ENCODE measurements at places on chromosomes 5 and 9. TPM values are rescaled to one million over a fixed set of nuclear protein-coding genes. Genes with fewer than 3 reads are reported as not detected.

- DNase-seq = no peak
Measured at GRCh38 chr5:121053055-121053985, 589.2 kb downstream of the PRR16 start.

PCDHGA12 gene
- 4.8 TPM for total RNA-seq

GRCh38 chr5:139678751-139679750 is 30.9 kb downstream of the CXXC5 start:
- DNase-seq = no peak

GRCh38 chr5:139181322-139181730 is 16.8 kb downstream of the SIL1 start:
- DNase-seq = no peak

DNA sequence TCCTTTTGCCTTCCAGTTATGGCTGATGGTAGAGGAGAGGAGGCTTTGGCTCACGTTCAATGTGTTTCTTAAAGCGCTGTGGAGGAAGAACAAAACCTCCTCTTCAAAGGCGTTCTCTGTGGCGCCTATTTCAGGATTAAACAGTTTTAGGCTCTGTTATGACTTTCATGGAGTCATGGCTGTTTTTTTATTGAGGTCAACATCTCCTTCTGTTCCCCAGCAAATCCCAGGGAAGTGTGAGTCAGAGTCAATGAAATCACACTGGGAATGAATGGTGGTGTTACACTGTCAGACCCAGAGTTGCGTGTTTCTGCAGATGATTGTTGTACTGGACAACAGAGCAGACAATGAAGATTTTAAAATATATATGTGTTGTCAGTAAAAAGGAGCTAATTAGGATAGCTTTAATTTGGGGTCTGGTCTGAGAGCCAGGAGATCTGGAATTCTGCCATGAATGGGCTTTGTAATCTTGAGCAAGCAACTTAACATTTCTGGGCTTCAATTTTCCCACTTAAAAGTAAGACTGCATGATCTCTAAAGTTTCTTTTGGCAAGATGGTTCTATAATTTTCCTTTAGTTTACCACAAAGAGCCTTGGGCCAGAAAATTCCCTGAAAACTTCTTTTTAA is 240.7 kb downstream of the CSNK1G3 start:
- no peak for DNase-seq

TRIM7 gene
- total RNA-seq = 6.4 TPM

DNA sequence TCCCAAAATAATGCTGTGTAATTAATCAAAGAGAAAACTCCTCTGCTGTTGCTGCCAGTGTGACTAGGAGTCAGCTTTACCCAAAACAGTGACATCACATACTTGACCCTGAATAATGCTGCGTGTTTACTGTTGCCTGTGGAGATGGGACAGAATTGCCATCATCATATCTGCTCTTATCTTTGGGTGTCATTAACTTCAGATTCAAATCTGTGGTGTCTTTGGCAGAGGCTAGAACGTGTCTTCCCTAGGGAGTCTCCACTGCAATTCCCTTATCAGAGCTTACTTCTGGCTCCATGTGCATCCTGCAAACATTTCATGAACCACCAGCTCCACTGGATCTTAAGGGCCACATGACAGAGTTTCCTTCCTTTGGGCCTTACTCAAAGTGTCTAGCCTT is 88.9 kb upstream of the MRPS30 start:
- DNase-seq = no peak

DNA sequence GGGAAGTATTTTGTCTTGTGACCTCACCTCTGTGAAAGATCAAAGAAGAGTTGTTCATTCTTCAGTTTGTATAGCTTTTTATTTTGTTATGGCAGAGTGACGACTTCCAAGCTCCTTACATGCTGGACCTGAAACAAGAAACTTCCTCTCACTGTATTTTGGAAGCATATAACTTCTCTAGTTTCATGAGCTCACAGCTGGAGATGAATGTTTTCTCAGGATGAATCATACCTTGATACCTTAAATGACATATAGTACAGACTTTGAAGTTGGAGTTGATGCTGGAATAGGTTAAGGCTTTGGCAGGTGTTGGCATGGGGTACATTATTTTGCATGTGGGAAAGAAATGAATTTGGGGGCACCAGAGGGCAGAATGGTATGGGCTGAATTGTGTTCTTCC is 112.5 kb downstream of the SLC25A46 start:
- DNase-seq = no peak

DNA sequence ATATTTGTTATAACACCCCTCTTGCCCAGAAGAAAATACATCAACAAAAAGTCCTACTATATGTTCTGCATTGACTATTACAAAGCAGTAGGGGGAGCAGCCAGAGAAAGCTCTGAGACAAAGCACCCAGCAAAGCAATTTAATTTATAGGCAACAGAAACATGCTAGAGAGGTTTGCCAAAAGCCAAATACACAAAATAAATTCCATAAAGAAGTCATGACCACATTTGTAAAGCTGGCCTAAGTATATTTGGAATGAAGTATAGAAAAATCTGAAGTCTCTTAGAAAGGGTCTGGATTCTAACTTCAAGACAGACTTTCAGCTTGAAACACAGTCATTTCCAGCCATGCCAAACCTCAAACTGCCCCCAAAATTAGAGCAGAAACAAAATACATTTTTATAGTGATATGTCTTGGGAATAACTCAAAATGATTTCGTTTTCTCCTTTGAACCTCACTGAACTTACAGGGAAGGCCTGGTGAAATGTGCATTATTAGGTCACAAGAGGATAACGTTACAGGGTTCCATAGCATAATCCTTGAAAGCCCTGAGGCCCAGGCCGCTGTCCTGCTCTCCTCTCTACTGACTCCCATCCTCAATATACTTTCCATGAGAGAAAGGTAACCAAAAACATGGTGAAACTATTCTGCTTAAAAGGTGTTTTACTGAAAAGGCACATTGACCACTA is 451.8 kb downstream of the RAB3C start:
- DNase-seq = no peak

- DNase-seq = no peak
Measured at GRCh38 chr9:135076143-135076875, 11.2 kb upstream of the OLFM1 start.

DNA sequence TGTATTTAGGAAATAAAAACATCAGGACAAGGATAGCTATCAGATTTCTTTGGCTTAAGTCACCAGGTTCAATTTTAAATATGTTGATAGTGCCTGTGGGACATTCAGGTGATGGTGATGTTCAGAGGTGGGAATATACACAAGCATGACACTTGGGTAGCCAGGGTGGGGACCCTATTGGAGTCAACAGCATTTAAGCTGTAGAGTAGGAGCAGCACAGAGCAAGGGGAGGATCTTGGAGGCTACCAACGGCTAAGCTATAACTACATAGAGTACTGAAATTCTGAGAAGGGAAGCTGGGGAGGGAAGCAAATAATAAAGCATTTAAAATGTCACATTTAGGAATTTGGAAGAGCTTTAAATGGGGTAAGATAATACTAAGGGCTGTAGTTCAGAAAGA is 177.7 kb downstream of the CPLANE1 start:
- DNase-seq = no peak

GRCh38 chr5:55205001-55205400 is 22.1 kb downstream of the MCIDAS start:
- no peak for DNase-seq

TAF1L gene
- total RNA-seq = not detected

GRCh38 chr5:58113172-58113571 is 346.7 kb downstream of the PLK2 start:
- no peak for DNase-seq

DNA sequence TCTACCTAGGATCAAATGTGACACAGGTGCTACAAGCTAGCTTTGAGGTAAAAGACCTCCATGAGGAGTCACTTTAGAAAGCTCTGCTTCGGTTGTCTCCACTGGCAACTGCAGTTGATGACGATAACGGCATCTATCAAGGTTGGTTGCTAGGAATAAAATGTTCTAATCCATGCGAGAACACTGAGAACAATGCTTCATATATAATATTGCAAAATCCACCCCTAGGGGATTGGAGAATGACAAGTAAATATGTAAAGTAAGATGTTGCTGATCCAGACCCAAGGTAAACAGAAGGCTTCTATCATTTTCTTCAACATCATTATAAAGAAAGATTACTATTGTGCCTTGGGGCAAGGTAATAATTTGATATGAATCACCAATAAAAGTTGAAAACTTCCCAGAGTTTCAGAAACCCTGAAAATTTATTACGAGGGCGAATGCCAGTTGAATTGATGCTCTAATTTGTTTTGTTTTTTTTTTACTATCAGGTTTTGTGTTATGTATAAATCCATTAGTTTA is 1003.4 kb downstream of the CDH18 start:
- DNase-seq = no peak

MYMK gene
- total RNA-seq = not detected

GARIN3 gene
- total RNA-seq = not detected

DMGDH gene
- total RNA-seq = 2.4 TPM

DNA sequence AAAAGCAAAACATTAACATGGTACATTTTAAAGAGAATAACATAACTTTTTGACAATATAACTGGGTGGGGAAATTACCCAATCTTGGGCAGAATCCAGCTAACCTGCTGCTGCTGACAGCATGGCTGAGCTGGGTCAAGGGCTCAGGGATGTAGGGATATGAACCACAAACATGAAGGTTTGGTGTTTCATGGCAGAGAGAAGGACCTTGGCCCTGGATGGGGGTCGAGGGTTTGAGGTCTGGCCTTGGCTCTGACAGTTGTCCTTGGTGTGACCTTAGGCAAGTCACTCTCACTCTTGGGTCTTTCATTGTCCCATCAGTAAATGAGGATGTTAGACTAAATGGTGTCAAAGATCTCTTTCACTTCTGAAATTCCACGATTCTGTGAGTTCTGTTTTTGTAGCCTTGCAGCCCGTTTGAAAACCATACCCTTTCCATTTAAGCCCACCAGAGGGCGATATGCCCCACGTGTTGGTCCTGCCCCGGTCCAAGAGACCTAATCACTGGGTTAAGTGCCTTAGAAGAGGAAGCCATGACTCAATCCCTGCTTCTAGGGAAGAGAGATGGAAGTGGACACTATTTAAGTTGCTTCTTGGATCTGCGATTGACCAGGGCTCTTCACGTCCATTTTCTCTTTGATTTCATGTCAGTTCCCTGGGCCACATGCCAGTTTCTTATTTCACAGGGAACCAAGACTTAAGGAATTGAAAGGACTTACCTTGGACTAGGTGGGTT is 56.8 kb upstream of the TEX48 start:
- DNase-seq = peak; percentile 56

DNA sequence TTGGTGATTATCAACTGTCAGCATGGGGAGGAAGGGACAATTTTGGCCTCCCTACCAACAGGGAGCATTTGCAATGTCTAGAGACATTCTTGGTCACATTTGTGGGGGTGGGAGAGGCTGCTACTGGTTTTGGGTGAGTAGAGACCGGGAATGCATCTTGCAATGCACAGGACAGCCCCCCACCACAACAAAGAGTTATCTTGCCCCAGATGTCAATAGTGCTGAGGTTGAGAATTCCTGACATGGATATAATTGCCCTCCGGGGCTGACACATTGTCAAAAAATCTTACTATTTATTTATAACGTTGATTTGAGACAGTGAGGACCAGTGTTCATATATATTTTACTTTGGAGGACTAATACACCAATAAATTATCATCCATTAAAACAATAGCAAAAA is 316.1 kb downstream of the PSAT1 start:
- no peak for DNase-seq

KCNV2 gene
- not detected for total RNA-seq

DNA sequence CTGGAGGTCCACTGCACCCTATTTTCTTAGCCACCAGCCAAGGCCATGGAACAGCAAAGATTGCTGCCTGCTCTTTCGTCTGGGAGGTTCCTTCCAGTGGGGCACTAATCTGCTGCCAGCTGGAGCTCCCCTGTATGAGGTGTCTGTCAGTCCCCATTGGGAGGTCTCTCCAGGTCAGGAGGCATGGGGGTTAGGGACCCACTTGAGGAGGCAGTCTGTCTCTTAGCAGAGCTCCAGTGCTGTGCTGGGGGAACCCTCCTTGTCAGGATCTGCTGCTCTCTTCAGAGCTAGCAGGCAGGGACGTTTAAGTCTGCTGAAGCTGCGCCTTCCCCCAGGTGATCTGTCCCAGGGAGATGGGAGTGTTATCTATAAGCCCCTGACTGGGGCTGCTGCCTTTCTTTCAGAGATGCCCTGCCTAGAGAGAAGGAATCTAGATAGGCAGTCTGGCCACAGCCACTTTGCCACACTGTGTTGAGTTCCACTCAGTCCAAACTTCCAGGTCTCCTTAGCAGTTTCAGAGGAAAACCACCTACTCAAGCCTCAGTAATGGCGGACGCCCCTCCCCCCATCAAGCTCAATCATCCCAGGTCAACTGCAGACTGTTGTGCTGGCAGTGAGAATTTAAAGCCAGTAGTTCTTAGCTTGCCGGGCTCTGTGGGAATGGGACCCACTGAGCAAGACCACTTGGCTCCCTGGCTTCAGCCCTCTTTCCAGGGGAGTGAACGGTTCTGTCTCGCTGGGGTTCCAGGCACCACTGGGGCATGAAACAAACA is 317.7 kb downstream of the LRRC70 start:
- no peak for DNase-seq

- no peak for DNase-seq
Measured at GRCh38 chr5:113047234-113047633, 70.6 kb downstream of the DCP2 start.

- DNase-seq = no peak
Measured at GRCh38 chr5:94682814-94683520, 64.5 kb downstream of the SLF1 start.

DNA sequence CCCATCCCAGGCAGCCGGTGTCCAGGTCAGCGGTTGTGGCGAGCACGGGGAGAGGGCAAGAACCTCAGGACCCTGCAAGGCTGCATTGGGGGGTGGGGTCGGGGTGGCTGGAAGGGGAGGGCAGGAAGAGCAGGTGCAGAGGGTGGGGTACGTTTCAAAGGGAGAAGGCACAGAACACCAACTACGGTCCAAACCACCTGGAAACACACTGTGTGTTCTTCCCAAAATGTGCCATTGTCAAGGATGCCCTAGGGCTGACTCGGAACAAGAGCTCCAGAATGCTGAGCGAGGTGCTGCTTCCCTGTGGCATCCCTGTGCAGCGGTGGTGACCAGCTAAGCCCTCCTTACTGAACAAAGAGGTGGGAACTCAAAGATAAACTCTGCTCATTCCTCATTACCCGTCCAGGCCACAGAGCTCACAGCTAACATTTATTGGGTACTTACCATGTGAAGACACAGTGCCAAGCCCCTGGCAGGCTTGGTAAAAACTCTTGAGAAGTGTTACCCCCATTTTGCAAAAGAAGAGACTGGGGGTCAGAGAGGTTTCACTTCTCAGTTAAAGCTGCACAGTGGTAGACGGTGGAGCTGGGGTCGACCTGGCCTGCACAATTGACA is 153.8 kb downstream of the COL23A1 start:
- DNase-seq = no peak

PCDHA2 gene
- total RNA-seq = not detected

All from left ventricle myocardium inferior (tissue), 1 donor.